ENCODE measurements at places on chromosomes 5 and 9. TPM values are rescaled to one million over a fixed set of nuclear protein-coding genes. Genes with fewer than 3 reads are reported as not detected.

DNA sequence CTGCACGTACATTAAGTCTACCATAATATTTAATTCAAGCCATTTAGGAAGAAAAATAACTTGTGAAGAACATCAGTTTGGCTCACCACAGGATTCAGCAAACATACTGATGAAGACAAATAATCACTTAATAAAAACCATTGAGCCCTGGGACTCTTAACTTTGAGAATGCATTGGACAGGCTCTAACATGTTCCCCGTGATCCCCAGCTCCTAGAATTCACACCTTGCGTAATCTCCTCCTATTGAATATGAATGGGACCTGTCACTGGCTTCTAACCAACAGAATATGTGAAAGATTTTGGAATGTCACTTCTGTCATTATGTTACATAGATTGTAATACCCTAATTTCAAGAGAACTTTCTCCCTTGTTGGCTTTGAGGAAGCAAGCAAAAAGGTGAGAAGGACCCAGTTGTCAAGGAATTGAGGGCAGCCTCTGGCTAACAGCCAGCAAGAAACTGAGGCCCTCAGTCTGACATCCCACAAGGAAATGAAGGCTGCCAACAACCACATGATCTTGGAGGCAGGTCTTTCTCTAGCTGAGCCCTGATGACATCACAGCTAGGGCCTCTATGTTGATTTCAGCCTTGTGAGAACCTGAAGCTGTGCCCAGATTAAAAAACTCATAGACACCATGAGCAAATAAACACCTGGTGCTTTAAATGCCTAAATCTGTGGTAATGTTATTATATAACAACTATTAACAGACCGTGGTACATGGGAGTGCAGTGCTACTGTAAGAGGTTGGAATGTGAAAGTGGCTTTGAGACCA is 433.2 kb downstream of the SEMA5A start:
- DNase-seq, result no peak

DNA sequence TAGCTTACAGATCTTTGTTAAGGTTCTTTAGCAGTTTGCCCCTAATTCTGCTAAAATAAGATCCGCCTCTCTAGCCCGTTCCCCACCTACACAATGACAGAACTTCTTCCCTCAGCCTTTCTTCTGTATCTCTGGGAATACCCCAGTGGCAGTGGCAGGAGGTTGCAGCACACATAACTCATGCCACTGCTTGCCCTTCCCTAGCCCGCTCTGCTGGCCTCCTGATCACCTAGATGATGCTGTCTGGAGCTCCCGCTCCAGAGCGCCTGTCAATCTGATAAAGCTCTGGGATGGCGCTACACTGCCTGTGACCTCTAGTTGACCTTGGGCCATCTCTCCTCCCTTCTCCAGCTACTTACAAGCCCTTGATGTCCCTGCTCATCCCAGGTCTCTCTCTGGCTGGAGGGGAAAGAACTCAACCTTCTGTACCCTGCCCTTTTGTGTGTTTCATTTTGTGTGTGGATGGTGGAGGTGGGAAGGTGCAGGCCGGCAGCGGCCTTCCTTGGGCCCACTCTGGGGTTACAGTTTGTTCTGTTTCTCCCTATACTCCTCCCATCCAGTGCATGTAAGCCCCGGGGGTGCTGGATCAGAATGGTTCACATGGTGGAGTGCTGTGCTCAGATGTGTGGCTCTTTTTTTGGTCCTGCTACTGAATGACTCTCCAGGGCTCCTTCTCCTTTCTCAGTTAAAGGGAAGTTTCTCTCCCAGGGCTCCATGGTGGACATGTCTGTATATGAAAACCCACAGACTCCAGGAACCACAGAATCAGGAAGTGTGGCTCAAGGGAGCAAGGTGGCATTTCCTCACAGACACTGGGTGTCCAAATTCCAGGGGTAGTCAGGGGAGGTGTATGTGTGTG is 29.1 kb downstream of the MTX3 start:
- no peak for DNase-seq

GRCh38 chr9:98401140-98402018 is 145.9 kb upstream of the TBC1D2 start:
- no peak for DNase-seq

ZDHHC11B gene
- polyA plus RNA-seq, result 8.9 TPM

ZNF883 gene
- polyA plus RNA-seq, result 11.1 TPM

EGFLAM gene
- 10.6 TPM for polyA plus RNA-seq

DNA sequence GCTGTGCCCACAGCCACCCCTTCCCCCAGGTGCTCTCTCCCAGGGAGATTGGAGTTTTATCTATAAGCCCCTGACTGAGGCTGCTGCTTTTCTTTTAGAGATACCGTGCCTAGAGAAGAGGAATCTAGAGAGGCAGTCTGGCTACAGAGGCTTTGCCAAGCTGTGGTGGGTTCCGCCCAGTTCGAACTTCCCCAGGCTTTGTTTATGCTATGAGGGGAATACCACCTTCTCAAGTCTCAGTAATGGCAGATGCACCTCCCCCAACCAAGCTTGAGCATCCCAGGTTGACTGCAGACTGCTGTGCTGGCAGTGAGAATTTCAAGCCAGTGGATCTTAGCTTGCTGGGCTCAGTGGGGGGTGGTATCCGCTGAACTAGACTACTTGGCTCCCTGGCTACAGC is 157.4 kb downstream of the CAAP1 start:
- no peak for DNase-seq

FUT7 gene
- polyA plus RNA-seq, result not detected

DNA sequence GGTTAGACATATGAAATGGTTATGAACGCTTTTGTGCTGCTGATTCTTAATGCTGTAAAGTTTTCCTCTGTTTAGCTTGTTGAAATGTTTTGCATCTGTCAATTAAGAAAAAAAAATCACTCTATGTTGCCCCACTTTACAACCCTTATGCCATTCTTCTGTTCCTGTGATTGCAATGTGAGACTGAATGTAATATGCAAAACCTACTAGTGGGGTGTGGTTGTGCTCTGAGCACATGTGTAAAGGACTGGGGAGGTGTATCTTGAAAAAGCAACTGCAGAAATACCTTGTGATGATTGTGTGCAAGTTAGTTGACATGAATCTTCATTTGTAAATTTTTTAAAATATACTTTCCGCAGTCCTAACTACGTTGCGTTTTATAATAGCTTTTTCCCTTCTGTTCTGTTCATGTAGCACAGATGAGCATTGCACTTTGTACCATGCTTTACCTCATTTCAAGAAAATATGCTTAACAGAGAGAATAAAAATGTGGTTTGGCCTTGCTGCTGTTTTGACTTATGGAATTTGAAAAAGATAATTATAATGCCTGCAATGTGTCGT is 357.0 kb upstream of the PIK3R1 start:
- no peak for DNase-seq

GRCh38 chr9:34884747-34885189 is 73.3 kb upstream of the PHF24 start:
- no peak for DNase-seq

GRCh38 chr5:101212942-101213514 is 309.9 kb upstream of the ST8SIA4 start:
- no peak for DNase-seq

GRCh38 chr9:19577411-19577810 is 168.6 kb downstream of the ACER2 start:
- DNase-seq, result no peak

DNA sequence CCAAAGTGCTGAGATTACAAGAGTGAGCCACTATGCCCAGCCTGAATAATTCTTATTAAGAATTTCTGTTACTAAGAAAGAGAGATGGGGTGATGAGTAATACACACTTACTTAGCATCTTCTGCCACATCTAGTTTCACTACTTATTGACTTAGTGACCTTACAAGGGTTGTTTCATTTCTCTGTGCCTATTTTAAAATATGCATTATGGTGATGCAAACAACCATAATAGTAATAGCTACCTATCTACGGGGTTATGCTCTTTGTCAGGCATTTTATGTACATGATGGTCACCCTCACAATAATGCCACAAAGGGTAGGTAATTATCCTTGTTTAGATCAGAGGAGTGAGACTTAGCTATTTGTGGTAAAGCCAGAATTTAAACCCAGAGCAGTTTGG is 499.0 kb upstream of the SGCD start:
- no peak for DNase-seq

IL3 gene
- polyA plus RNA-seq, result not detected
